ENCODE measurements at places on chromosomes 2 and 18. TPM values are rescaled to one million over a fixed set of nuclear protein-coding genes. Genes with fewer than 3 reads are reported as not detected.

The CFC1 gene
- not detected for total RNA-seq

The CCL20 gene
- total RNA-seq, result 0.96 TPM

GRCh38 chr18:46393230-46393629 lies 263.8 kb downstream of the LOXHD1 start:
- DNase-seq, result peak; percentile 40

DNA sequence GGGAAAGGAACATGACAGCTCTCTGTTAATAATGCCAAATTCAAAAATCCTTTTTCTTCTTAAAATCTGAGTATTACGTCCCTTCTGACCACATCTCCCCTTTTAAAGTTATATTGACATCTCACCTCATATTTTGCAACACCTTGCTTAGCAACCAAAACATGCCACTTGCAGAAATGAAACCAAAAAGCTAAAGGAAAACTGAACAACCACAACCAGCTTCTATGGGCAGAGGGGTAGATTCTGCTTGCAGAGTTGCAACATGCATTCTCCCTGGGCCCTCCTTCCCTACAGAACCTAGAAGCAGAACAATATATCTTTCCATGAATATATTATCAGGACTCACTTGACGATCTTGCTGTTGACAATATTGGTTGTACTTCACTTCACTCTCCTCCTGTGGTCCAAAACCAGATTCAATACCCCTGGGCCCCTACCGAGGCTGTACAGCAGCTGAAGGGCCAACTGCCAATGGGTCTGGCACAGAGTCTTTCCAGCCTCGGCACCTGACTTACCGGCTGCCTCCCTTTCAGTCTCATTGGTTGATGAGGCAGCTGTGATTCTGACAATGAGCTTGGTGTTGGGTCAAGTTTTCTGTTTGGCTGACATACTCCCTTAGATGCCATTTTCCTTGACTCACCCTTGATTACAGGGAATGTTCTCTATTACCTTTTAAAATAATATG lies 616.6 kb downstream of the ZEB2 start:
- DNase-seq, result no peak

- no peak for DNase-seq
Measured at GRCh38 chr2:223865907-223866508, 28.6 kb upstream of the AP1S3 start.

DNA sequence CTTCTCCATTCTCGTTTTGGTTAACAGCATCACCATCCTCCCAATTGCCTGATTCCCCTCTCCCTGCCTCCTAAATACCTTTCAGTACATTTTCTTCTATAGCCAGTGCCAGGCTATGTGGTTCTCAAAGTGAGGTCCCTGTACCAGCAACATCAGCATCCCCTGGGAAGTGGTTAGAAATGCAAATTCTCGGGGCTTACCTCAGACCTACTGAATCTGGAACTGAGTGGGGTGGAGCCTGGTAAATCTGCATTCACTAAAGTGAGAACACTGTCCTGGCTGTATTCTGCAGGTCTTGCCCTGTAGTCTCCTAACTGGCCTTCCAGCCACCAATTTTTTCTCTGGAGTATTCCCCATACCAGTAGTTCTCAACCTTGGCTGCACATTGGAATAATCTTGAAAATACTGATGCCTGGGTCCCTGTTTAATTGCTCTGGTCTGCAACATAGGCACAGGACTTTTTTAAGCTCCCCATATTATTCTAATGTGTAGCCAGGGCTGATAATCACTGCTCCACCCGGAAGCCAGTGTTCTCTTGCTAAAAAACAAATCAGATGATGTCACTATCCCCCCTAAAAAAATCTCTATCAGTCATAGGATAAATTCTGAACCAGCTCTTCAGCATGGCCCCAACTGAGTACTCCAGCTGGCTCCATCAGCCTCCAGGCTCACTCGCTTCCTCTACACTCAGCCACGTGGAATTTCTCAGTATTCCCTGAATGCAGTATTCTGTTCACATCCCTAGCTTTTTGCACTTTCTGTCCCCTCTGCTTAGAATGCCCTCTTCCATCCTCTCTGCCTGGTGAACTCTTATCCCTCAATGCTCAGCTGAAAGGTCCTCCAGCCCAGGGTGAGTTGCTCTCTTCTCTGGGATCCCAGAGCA lies 98.4 kb downstream of the CDK15 start:
- DNase-seq, result no peak
